Spinal cord (tissue), 10 donors: ENCODE measurements at places on chromosomes 11 and 22.

DNA sequence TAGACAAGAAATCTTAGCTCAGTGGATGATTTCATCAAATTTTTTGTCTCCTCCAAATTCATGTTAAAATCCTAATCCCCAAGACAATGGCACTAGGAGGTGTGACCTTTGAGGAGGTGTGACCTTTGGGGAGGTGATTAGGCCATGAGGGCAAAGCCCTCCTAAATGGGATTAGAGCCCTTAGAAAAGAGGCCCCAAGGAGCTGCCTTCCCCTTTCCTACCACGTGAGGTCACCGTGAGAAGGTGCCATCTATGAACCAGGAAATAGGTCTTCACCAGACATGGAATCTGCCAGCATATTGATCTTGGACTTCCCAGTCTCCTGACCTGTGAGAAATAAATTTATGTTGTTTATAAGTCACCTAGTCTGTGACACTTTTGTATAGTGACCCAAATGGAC is 138.7 kb downstream of the TRIM29 start:
- H3K27ac ChIP-seq: no peak overlapping the region
- DNase-seq: no peak
- H3K4me1 ChIP-seq: peaks cover 16% of the 10 kb centered on the region
- H3K36me3 ChIP-seq: no peaks in the 10 kb centered on the region
- H3K4me3 ChIP-seq: no peak overlapping the region

DNA sequence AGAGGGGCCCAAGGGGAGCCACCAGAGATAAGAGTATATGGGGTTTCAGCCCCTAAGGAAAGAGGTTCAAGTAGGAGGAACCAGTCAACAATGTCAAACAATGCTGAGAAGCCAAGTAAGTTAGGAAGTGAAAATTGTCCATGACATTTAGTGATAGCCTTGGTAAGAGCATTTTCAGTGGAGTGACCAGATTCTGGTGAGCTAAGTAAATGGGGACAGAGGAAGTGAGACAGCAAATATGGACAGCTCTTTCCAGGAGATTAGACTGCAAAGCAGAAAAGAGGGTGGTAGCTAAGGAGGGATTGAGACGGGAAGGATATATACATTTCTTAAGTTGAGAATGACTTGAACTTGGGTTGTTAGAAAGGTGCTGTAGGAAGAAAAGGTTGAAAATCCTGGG is 22.9 kb downstream of the POLD3 start:
- no peaks in the 10 kb centered on the region for H3K27me3 ChIP-seq
- no peak overlapping the region for H3K27ac ChIP-seq
- no peak overlapping the region for H3K4me3 ChIP-seq
- H3K4me1 ChIP-seq: no peaks in the 10 kb centered on the region
- H3K36me3 ChIP-seq: peaks cover 10% of the 10 kb centered on the region

DNA sequence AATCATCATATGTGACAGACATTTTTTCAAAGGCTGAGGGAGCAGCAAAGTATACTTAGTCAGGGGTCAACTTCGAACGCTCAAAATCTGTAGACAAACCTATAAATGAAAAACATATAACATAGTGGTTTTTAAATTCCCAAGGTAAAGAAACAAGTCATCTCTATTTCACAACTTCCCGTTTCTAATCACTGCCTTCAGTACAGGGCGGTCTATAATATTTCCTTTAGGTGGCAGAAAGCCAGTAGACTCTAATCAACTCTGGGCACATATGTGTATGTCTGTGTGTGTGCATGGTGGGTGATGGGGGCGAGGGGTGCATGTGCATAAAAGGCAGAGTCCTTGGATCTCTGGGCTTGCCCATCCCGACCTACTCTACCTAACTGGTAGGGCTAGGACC is 55.0 kb upstream of the ARFGAP3 start:
- no peak overlapping the region for H3K4me3 ChIP-seq
- no peak for DNase-seq
- H3K27ac ChIP-seq: no peak overlapping the region
- peaks cover 17% of the 10 kb centered on the region for H3K36me3 ChIP-seq

- DNase-seq: no peak
- no peak overlapping the region for H3K4me3 ChIP-seq
- H3K36me3 ChIP-seq: no peaks in the 10 kb centered on the region
- H3K4me1 ChIP-seq: no peaks in the 10 kb centered on the region
Observed at GRCh38 chr11:113087706-113088105, 126.5 kb downstream of the NCAM1 start.
